ENCODE measurements at places on chromosomes 2 and 18.

- peak; percentile 13 for DNase-seq
Measured at GRCh38 chr2:154437104-154437503, 261.4 kb upstream of the KCNJ3 start.

- DNase-seq, result no peak
Measured at GRCh38 chr2:11416186-11416585, 49.8 kb downstream of the E2F6 start.

GRCh38 chr2:68632021-68632420, 11.4 kb upstream of the PROKR1 start:
- no peak for DNase-seq

GRCh38 chr2:69251943-69252342, 135.1 kb downstream of the GFPT1 start:
- no peak for DNase-seq

- no peak for DNase-seq
Measured at GRCh38 chr2:240231838-240232244, 91.4 kb upstream of the OTOS start.

GRCh38 chr2:163778045-163778781, 42.4 kb upstream of the FIGN start:
- DNase-seq, result no peak

- DNase-seq, result no peak
Measured at GRCh38 chr2:206556357-206556949, 85.8 kb upstream of the FAM237A start.

DNA sequence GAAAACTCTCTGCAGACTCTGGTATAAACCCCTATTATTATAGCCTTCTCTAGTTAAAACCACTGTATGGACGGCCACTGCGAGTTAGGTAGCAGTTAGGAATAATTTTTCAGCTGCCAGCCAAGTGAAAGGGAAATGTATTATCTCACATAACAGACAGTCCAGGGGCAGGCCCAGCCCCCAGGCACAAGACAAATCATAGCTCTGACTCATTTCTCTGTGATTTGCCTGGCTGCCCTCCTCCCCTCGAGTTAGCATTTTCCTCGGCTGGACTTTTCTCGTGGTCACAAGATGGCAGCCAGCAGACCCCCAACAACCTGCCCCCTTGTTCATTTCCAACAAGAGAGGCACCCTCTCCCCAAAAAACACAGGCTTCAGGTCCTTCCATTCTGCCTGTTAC, 10.5 kb downstream of the VIT start:
- DNase-seq, result no peak

DNA sequence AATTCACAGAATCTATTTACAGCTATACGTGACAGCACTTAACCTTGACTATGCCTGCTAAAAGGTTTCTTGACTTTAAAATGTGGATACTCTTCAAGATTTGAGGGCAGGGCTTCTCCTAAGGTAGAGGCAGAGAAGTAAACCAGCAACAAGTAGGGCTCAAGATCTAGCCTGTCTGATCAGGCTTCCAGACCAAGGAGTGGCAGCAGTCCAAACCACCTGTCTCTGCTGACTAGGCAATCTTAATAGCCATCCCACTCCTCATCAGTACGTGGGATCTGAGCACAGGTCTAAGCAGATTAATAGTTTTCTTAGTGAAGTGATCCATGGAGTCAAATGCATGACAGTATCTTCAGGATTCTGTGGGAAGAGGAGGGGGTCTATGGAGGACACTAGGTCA, 100.4 kb downstream of the GPD2 start:
- DNase-seq, result no peak

- DNase-seq, result no peak
Measured at GRCh38 chr2:224572338-224572737, 12.8 kb downstream of the CUL3 start.

- peak; percentile 61 for DNase-seq
Measured at GRCh38 chr2:160427629-160428404, 65.8 kb downstream of the RBMS1 start.

DNA sequence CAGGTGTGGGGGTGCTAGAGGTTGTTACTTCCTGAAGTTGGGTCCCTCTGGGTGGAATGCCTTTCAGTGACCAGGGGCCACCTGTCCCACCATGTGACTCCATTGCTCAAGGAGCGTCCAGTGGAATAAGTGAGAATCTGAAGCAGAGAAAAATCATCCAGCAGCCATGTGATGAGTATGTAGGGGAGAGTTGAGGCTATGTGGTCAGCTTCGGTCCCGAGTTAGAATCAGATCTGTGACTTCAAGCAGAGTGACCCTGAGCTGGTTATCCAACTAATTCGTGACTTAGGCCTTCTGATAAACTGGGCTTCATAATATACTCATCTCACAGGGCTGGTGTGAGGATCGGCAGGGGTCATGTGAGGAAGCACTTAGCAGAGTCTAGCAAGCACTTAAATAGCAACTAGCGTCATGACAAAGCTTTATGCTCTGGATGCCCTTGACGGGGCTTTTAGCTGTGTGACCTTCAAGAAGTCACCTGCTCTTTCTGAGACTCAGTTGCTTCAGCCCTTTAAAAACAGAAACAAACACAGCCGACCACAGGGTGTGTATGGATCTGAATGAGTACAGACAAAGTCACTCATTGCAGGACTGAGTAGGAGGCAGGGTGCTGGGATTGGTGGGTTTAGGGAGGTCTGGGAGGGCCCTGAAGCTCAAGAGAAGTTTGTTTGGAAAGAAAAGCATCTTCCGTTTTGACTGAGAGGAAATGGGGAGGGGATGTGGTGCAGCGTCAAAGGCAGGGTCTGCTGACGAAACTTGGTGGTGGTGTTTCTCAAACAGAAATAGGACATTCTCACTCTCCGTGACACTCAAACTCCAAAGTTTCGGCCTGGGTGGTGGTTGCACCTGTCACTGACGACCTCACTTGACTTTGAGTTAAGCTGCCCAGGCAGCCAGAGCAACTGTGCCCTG, 264.0 kb upstream of the CXCR4 start:
- DNase-seq, result peak; percentile 75

- no peak for DNase-seq
Measured at GRCh38 chr2:48343571-48344440, 186.1 kb upstream of the STON1 start.

DNA sequence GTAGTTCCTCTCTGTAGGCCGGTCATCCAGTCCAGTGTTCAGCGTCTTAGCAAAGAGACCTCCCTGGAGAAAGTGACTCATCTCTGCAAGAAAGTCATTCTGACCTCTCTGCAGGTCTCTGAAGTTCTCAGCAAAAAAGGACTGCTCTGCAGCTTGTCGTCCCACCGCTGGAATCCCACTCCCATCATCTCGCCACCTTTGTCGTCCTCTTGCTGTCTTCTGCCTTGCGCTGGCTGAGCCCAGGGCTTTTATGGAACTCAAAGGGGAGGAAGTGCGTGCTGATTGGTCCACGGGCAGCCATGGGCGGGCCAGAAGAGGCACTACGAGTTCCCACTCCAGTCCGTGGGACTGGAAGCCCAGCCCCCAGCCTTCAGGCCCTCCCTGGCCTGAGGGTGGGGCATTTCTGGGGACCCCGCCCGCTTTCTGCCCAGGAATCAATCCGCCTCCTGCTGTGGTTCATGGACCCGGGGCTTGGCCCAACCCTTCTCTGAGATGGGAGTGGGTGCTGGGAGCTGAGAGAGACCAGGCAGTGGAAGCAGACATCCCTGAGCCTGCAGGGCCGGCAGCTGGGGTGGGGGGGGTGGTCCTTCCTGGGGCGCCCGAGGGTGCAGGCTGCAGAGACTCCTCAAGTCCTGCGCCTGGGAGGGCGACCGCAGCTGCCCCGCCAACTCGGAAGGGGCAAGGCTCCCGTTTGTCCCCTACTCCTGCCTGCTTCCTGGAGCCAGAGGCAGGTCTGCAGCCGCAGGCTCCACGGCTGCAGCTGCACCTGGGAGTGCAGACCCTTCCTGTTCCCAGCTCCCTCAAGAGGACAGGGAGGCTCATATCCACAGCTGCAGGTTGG, 660.7 kb upstream of the RAB6C start:
- no peak for DNase-seq
